Breast epithelium (tissue), 4 donors: ENCODE measurements at places on chromosomes 5 and 9. TPM values are rescaled to one million over a fixed set of nuclear protein-coding genes. Genes with fewer than 3 reads are reported as not detected.

PCDHB11 gene
- total RNA-seq: 2.3 TPM

GRCh38 chr9:93252116-93252780 is 68.3 kb downstream of the WNK2 start:
- no peaks in the 10 kb centered on the region for H3K36me3 ChIP-seq
- H3K27me3 ChIP-seq: no peaks in the 10 kb centered on the region
- H3K27ac ChIP-seq: no peak overlapping the region
- no peak overlapping the region for H3K4me3 ChIP-seq
- H3K4me1 ChIP-seq: no peaks in the 10 kb centered on the region

- H3K4me3 ChIP-seq: no peak overlapping the region
- H3K27ac ChIP-seq: no peak overlapping the region
- no peaks in the 10 kb centered on the region for H3K4me1 ChIP-seq
- no peaks in the 10 kb centered on the region for H3K27me3 ChIP-seq
Observed at GRCh38 chr5:57824623-57825022, 342.0 kb upstream of the ACTBL2 start.

- H3K4me1 ChIP-seq: no peaks in the 10 kb centered on the region
- H3K27ac ChIP-seq: no peak overlapping the region
- no peaks in the 10 kb centered on the region for H3K36me3 ChIP-seq
Observed at GRCh38 chr5:16987776-16988175, 51.7 kb upstream of the MYO10 start.

DNA sequence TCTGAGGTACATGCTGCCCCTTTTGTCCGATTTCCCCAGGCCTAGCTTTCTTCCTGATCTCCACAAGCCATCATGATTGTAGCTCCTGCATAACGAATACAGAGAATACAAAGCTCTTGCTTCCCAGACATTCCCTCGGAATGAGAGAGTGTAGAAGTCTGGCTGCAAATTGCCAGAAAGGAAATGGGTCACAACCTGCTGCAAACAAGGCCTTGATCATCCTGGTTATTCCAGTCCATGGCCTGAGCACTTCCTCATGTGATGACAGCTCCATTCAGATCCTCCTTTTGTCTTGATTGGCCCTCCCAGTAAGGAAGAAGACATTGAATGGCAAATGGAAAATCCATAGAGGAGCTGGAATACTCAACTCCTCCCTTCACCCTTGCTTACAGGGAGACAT is 136.0 kb upstream of the ADRA1B start:
- no peak for DNase-seq
- no peaks in the 10 kb centered on the region for H3K27me3 ChIP-seq
- H3K36me3 ChIP-seq: no peaks in the 10 kb centered on the region
- H3K27ac ChIP-seq: no peak overlapping the region

GRCh38 chr5:32223972-32224609 is 50.0 kb upstream of the GOLPH3 start:
- no peaks in the 10 kb centered on the region for H3K36me3 ChIP-seq
- H3K4me3 ChIP-seq: no peak overlapping the region
- no peaks in the 10 kb centered on the region for H3K27me3 ChIP-seq
- no peak overlapping the region for H3K27ac ChIP-seq

- no peak overlapping the region for H3K4me3 ChIP-seq
- no peaks in the 10 kb centered on the region for H3K36me3 ChIP-seq
- H3K4me1 ChIP-seq: no peaks in the 10 kb centered on the region
- H3K27me3 ChIP-seq: no peaks in the 10 kb centered on the region
- DNase-seq: no peak
Observed at GRCh38 chr9:125529589-125530515, 177.2 kb downstream of the MAPKAP1 start.

- H3K27me3 ChIP-seq: no peaks in the 10 kb centered on the region
- H3K4me1 ChIP-seq: no peaks in the 10 kb centered on the region
- H3K4me3 ChIP-seq: no peak overlapping the region
Observed at GRCh38 chr5:88226881-88227450, 41.7 kb downstream of the TMEM161B start.

DNA sequence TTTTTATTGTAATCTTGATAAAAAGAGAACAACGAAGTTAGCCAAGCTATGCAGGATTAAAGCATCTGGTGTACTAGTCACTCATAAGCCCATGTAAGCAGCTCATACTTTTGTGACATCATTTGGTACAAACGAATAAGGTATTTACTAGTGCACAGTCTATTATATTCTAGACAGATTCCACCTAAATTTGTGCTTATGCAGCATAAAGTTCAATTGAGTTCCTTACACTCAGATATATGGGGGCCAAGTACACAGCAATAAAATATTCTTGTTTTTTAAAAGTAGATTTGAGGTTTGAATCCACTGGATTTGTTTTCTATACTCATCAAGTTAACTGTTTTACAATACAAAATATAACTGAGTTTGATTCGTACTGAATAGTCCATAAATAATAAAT is 1621.2 kb downstream of the MAT2B start:
- no peaks in the 10 kb centered on the region for H3K27me3 ChIP-seq
- H3K4me3 ChIP-seq: no peak overlapping the region
- H3K27ac ChIP-seq: no peak overlapping the region
- DNase-seq: no peak
